ENCODE measurements at places on chromosomes 1 and 21.

DNA sequence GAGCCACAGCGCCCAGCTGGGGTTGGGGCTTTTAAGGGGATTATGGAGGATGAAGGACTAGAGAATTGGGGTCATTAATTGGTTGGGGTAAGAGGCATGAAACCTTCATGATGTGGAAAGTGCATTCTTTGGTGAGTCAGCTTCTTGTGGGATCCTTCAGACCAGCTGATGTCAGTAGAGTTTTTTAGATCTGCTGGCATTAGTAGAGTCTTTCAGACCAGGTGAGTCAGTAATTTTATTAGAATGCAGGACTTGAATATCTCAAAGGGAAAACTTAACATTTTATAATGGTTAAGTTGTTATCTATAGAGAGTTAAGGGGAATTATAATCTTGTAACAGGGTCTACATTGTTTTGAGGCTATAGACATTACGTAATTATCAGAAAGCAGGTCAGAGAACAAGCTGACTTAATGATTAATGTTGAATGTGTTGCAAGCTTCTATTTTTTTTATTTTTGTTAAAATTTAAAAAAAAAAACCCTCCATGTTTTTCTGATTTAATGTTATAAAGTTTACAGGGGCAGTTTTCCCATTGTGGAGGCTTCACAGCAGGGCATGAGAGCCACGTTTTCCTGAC is 160.9 kb upstream of the FMN2 start:
- DNase-seq = no peak

DNA sequence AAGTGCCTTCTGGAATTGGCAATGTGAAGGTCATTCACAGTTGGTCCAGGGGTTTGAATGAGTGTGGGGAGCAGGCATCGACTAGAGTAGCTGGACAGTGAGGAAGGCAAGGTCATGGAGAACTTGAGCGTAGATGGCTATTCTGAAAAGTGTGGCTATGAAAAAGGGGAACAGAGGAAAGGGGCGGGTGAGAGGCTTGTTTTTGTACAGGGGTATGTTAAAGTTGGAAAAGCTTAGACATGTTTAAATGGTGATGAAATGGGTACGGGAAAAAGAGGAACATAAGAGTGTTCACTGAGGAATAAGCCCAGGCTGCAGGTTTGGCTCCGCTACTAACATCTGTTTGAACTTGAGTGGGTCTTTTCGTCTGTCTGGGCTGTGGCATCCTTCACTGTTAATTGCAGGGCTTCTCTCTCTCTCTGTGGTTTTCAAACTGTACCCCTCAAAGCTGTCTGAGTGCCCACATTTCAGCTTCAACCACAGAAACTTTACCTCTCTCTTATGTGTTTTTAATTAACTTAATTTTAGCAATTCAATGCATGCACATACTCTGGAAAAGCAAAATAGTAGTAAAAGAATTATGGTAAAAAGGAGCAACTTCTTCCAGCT is 70.8 kb upstream of the COA6 start:
- no peak for DNase-seq

DNA sequence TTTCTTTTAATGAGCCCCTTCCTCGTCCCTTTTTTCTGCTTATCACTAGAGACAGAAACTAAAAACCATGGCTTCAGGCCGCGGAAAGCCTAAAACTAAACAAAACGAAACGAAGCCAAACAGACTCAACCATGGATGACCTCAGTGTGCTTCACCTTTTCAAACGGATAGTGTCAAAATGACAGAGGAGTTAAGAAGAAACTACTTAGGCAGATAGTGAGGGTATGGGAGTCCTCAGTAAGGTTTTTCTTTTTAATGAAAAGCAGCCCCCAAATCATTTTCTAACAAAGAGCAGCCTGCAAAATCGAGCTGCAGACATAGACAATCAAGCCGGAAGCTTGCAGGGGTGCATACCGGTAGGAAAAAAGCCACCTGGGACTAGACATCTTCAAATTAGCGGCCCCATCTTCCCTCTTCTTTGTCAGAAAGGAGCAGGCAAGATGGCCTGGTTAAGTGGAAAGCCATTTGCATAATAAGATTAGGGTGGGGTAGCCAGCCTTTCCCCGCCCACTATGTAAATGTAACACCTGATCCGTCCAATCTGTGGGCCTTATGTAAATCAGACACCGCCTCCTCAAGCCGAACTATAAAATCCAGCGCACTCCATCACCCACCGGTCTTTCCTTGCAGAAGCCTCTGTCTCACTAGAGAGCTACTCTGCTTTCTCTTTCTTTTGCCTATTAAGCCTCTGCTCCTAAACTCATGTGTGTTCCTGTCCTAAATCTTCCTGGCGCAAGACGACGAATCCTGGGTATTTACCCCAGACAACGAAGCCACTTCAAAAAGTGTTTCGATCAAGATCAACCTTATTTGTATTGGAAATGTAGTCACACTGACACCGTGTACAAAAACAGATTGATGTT is 6.2 kb upstream of the ERO1B start:
- DNase-seq = no peak

- no peak for DNase-seq
These were observed 225.2 kb upstream of the LYPLAL1 start for GRCh38 chr1:218948446-218948845.
